ENCODE measurements at places on chromosomes 2 and 18. TPM values are rescaled to one million over a fixed set of nuclear protein-coding genes. Genes with fewer than 3 reads are reported as not detected.

- no peaks in the 10 kb centered on the region for H3K36me3 ChIP-seq
- no peak for DNase-seq
- H3K27ac ChIP-seq, result no peak overlapping the region
Measured at GRCh38 chr18:49044898-49045297, 94.1 kb upstream of the SMAD7 start.

DNA sequence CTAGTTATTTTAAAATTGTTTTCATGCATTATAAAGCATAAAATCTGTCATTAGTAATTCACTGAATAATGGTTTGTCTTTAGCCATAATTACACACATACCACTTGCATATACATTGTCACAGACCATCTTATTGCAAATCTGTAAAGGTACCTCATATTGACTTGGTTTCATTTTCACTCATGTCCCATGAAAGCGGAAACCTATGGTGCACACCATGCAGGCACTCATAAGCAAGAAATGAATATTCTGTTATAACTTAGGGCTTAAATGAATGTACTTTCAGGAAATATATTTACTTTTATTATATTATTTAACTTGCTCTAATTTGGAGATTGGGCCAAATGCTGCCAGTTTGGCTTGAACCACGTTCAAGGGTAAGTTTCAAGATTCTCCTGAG, 29.2 kb upstream of the STK17B start:
- no peaks in the 10 kb centered on the region for H3K36me3 ChIP-seq
- no peaks in the 10 kb centered on the region for H3K27me3 ChIP-seq
- peaks cover 2% of the 10 kb centered on the region for H3K4me1 ChIP-seq
- no peak for DNase-seq
- H3K27ac ChIP-seq, result no peak overlapping the region

- no peaks in the 10 kb centered on the region for H3K27me3 ChIP-seq
- no peaks in the 10 kb centered on the region for H3K36me3 ChIP-seq
Measured at GRCh38 chr2:120828829-120829632, 93.4 kb downstream of the GLI2 start.

The DSG4 gene
- total RNA-seq, result not detected

The DLX1 gene
- total RNA-seq, result 28.9 TPM

DNA sequence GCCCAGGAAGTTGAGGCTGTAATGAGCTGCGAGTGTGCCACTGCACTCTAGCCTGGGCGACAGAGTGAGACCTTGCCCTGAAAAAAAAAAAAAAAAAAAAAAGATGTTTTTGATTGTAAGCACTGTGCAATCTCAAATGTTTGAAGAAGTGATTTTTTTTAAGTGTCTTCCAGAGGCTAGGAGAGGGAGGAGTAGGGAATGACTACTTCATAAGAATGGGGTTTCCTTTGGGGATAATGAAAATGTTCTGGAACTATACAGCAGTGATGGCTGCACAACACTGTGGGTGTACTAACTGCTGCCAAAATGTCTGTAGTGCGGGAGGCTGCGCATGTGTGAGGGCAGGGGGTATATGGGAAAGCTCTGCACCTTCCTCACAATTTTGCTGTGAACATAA, 83.7 kb downstream of the MCFD2 start:
- no peaks in the 10 kb centered on the region for H3K36me3 ChIP-seq
- H3K4me3 ChIP-seq, result no peak overlapping the region
- H3K27me3 ChIP-seq, result no peaks in the 10 kb centered on the region
- H3K27ac ChIP-seq, result no peak overlapping the region
- no peaks in the 10 kb centered on the region for H3K4me1 ChIP-seq

DNA sequence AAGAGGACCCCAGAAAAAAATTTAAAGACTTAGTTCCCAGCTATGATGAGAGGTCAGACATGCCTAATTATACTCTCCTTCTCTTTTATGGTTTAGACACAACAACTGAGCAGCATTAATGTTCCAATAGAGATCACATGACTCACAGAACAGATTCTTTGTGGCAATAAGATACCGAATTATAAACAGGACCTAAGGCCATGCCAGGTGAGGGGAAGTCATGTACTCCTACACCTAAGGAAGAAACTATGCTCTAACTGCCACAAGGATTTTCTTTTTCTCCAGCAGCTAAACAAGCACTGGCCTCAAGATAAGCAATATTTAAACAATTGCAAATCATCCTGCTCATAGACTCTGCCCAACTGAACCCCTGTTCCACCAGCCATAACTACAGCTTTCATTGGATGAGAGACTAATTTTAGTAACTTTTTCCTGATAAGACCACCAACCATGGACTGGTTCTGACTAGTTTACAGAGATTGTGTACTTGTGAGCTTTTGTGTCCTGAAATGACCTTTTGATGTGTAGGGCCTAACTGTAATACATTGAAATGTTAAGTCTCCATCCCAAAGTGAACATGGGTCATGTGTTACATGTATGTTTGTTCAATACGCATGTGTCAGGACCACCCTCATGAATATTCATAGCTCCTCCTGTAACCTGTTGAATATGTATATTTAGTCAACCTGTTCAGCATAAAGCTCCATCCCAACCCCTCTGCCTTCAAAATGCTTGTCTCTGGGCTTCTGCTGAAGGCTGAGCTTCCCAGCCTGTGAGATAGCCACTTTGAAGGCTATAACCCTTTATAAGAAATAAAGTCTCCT, 21.6 kb upstream of the NFE2L2 start:
- DNase-seq, result no peak
- no peaks in the 10 kb centered on the region for H3K36me3 ChIP-seq
- no peaks in the 10 kb centered on the region for H3K27me3 ChIP-seq
- H3K4me1 ChIP-seq, result peaks cover 40% of the 10 kb centered on the region
- H3K27ac ChIP-seq, result no peak overlapping the region

- H3K4me3 ChIP-seq, result no peak overlapping the region
- no peaks in the 10 kb centered on the region for H3K27me3 ChIP-seq
- no peaks in the 10 kb centered on the region for H3K4me1 ChIP-seq
- no peak overlapping the region for H3K27ac ChIP-seq
Measured at GRCh38 chr2:128057334-128057733, 29.5 kb upstream of the SAP130 start.

- no peak overlapping the region for H3K27ac ChIP-seq
- H3K36me3 ChIP-seq, result no peaks in the 10 kb centered on the region
- H3K27me3 ChIP-seq, result no peaks in the 10 kb centered on the region
- H3K4me1 ChIP-seq, result peaks cover 8% of the 10 kb centered on the region
- H3K4me3 ChIP-seq, result no peak overlapping the region
Measured at GRCh38 chr2:213834746-213835145, 550.5 kb downstream of the SPAG16 start.

DNA sequence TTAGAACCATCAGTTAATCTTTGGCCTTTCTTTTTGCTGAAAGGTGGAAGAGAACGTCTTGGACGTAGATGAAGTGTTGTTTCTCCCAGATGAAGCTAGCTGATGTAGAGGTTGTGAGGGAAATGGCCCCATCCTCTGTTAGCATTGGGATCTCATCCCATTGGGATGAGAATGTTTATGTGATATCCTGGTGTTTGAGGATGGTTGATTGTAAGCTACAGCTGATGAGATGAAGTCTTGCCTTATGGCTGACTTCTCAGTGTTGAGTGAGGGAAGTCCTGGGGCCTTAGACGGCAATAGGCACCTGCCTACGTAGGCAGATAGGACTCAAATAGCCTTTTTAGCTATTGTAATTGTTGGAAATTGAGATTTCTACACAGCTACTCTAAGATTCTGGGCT, 211.3 kb downstream of the MYCN start:
- no peak overlapping the region for H3K27ac ChIP-seq
- no peaks in the 10 kb centered on the region for H3K27me3 ChIP-seq
- no peak for DNase-seq
- no peaks in the 10 kb centered on the region for H3K36me3 ChIP-seq
- no peak overlapping the region for H3K4me3 ChIP-seq

GRCh38 chr18:13629841-13630715, 96.3 kb downstream of the FAM210A start:
- no peaks in the 10 kb centered on the region for H3K4me1 ChIP-seq
- no peaks in the 10 kb centered on the region for H3K27me3 ChIP-seq
- no peaks in the 10 kb centered on the region for H3K36me3 ChIP-seq
- no peak overlapping the region for H3K4me3 ChIP-seq

- no peak overlapping the region for H3K27ac ChIP-seq
- no peaks in the 10 kb centered on the region for H3K27me3 ChIP-seq
- H3K36me3 ChIP-seq, result no peaks in the 10 kb centered on the region
- H3K4me3 ChIP-seq, result no peak overlapping the region
- no peak for DNase-seq
Measured at GRCh38 chr2:85096616-85097015, 36.6 kb upstream of the TCF7L1 start.

DNA sequence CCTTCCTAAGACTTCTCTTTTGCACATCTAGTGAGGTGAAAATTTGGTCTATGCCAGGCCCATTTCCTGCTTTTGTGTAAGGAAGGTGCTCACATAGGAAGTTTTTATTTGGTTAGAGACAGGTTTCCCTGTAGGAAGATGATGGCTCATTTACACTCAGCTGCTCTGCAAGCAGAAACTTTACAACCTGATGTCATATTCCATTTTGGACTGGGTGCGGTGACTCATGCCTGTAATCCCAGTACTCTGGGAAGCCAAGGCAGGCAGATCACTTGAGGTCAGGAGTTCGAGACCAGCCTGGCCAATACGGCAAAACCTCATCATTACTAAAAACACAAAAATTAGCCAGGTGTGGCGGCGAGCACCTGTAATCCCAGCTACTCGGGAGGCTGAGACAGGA, 35.8 kb downstream of the CASP10 start:
- H3K36me3 ChIP-seq, result no peaks in the 10 kb centered on the region
- H3K27ac ChIP-seq, result no peak overlapping the region
- H3K4me3 ChIP-seq, result no peak overlapping the region
- DNase-seq, result no peak
- no peaks in the 10 kb centered on the region for H3K4me1 ChIP-seq

DNA sequence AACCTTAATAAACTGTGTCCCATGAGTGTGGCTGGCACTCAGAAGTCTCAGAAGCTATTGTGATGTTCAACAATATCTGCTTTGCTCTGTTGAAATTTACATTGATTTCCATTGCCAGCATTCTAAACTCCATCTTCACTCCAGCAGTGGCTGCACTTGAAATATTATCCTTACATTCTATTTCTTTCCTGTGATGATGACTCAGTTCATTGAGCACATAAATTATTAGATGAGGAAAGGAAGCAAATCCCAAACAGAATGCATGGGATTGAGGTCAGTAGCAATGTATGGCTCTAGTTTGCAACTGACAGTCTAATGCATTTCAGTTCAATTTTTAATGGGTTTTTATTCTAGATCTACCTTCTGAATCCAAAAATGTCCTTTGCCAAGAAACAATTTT, 92.4 kb upstream of the TTN start:
- peaks cover 5% of the 10 kb centered on the region for H3K27me3 ChIP-seq
- H3K4me3 ChIP-seq, result no peak overlapping the region
- no peak for DNase-seq
- H3K36me3 ChIP-seq, result no peaks in the 10 kb centered on the region
- no peaks in the 10 kb centered on the region for H3K4me1 ChIP-seq
- no peak overlapping the region for H3K27ac ChIP-seq

- H3K27ac ChIP-seq, result peak overlapping the region; percentile 37
- no peaks in the 10 kb centered on the region for H3K36me3 ChIP-seq
- H3K4me1 ChIP-seq, result peaks cover 25% of the 10 kb centered on the region
- DNase-seq, result peak; percentile 25
- no peaks in the 10 kb centered on the region for H3K27me3 ChIP-seq
- no peak overlapping the region for H3K4me3 ChIP-seq
Measured at GRCh38 chr18:67599277-67599676, 82.8 kb upstream of the DSEL start.

- no peaks in the 10 kb centered on the region for H3K27me3 ChIP-seq
- no peaks in the 10 kb centered on the region for H3K4me1 ChIP-seq
- H3K4me3 ChIP-seq, result no peak overlapping the region
- no peak overlapping the region for H3K27ac ChIP-seq
- DNase-seq, result no peak
- H3K36me3 ChIP-seq, result no peaks in the 10 kb centered on the region
Measured at GRCh38 chr2:235183786-235184185, 232.0 kb downstream of the SH3BP4 start.

DNA sequence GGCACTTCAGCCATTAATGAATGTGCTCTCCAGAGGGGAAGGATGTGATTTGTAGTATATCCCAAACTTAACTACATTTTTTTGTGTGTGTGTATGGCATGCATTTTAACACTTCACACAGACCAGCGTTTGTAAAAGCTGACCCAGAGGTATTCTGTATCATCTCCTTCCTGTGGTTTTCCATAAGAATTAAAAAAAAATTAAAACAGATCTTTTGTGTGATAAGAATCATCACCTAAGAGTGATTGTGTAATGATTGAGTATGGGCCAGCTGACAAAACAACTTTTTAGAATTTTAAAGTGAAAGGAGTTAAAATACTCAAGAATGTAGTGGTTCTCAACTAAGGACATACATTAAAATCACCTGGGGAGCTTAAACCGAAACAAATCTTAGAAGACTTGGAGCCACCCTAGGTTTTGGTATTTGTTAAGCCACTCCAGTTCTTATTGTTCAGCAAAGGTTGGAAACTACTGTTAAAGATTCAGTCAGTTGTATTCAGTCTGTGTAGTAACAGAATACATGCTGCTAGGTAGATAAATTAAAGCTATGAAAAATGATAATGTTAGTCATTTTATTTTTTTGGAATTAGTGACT, 120.1 kb downstream of the HAUS1 start:
- no peaks in the 10 kb centered on the region for H3K4me1 ChIP-seq
- H3K36me3 ChIP-seq, result no peaks in the 10 kb centered on the region
- H3K4me3 ChIP-seq, result no peak overlapping the region
- no peak overlapping the region for H3K27ac ChIP-seq

The CYP1B1 gene
- total RNA-seq, result 0.92 TPM

DNA sequence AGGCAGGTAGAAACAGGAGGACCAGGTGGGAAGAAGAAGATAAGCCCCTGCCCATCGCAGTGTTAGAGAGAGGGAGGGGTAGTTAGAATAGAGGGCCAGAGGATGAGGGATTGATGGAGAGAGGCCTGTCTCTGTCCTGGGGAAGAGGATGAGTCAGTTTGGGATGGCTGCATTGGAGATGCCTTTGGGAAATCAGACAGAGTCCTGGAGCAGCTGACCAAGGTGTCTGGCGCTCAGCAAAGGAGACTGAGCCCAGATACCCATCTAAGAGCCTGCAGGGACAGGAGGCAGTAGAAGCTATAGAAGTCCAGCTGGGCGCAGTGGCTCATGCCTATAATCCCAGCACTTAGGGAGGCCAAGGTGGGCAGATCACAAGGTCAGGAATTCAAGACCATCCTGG, 177.8 kb upstream of the HAAO start:
- DNase-seq, result no peak
- no peak overlapping the region for H3K4me3 ChIP-seq
- H3K4me1 ChIP-seq, result no peaks in the 10 kb centered on the region
- no peaks in the 10 kb centered on the region for H3K27me3 ChIP-seq
- H3K36me3 ChIP-seq, result no peaks in the 10 kb centered on the region
- no peak overlapping the region for H3K27ac ChIP-seq

The PFN4 gene
- not detected for total RNA-seq

All from A673 (cell line).